A549 treated with CORT108297 at 1 μM for 4 hours (cell line): ENCODE measurements at places on chromosomes 3 and 15. TPM values are rescaled to one million over a fixed set of nuclear protein-coding genes. Genes with fewer than 3 reads are reported as not detected.

Gene CAMP
- 0.14 TPM in 1 of 5 replicates, not detected in the others for total RNA-seq

Gene CYP1A2
- total RNA-seq, result not detected in 5 replicates

Gene SUSD5
- total RNA-seq, result 3.0 to 4.4 TPM (median 3.1 TPM) in 5 replicates

Gene ZKSCAN7
- total RNA-seq, result not detected in 5 replicates

Gene ZNF80
- not detected in 5 replicates for total RNA-seq

Gene WDR93
- total RNA-seq, result 0.11 to 0.23 TPM (median 0.14 TPM) in 5 replicates

Gene WDR72
- 5.5 to 7.6 TPM (median 7.1 TPM) in 5 replicates for total RNA-seq

Gene GPR87
- total RNA-seq, result 1.4 to 1.8 TPM (median 1.7 TPM) in 5 replicates

Gene ZFAND6
- 103 to 127 TPM (median 108 TPM) in 5 replicates for total RNA-seq

Gene ITIH1
- total RNA-seq, result not detected in 5 replicates

Gene LRRIQ4
- total RNA-seq, result not detected in 5 replicates

Gene TMEM207
- not detected in 5 replicates for total RNA-seq

Gene INTS14
- 43.6 to 48.8 TPM (median 43.7 TPM) in 5 replicates for total RNA-seq

Gene USP13
- total RNA-seq, result 7.8 to 12.6 TPM (median 10.8 TPM) in 5 replicates

Gene FSIP1
- total RNA-seq, result 0.49 to 0.74 TPM (median 0.61 TPM) in 5 replicates

Gene GREM1
- 7.8 to 15.8 TPM (median 8.0 TPM) in 5 replicates for total RNA-seq

Gene MKRN2
- total RNA-seq, result 23.3 to 26.6 TPM (median 25.8 TPM) in 5 replicates

Gene CFAP92
- 0.06 TPM in 1 of 5 replicates, not detected in the others for total RNA-seq

Gene GALNT15
- 0.05 to 0.18 TPM (median 0.15 TPM) in 5 replicates for total RNA-seq

Gene RPUSD2
- total RNA-seq, result 11.1 to 17.0 TPM (median 15.5 TPM) in 5 replicates

Gene EHHADH
- total RNA-seq, result 2.4 to 5.5 TPM (median 2.9 TPM) in 5 replicates

Gene CACNA2D2
- total RNA-seq, result 0.46 to 0.54 TPM (median 0.51 TPM) in 5 replicates

Gene SLC22A13
- 0.05 to 0.13 TPM (median 0.08 TPM) in 5 replicates for total RNA-seq

Gene TGM4
- 0.03 to 0.10 TPM (median 0.04 TPM) in 5 replicates for total RNA-seq

Gene TRPM1
- total RNA-seq, result not detected in 5 replicates

Gene MESP2
- 0.10 to 0.81 TPM (median 0.47 TPM) in 5 replicates for total RNA-seq

Gene DET1
- total RNA-seq, result 5.3 to 6.4 TPM (median 5.7 TPM) in 5 replicates

Gene LHFPL4
- 0.06 to 0.18 TPM (median 0.12 TPM) in 5 replicates for total RNA-seq

Gene C3orf38
- total RNA-seq, result 15.2 to 21.5 TPM (median 18.0 TPM) in 5 replicates

Gene EFHB
- 0.29 to 1.2 TPM (median 0.72 TPM) in 5 replicates for total RNA-seq

Gene UBAP1L
- 0.53 to 1.1 TPM (median 0.91 TPM) in 5 replicates for total RNA-seq
